ENCODE measurements at places on chromosomes 3 and 15.

GRCh38 chr3:44860117-44860516 lies 1.6 kb upstream of the TMEM42 start:
- no peak for DNase-seq

- DNase-seq: no peak
Observed at GRCh38 chr15:64017591-64018163, 28.6 kb downstream of the DAPK2 start.

DNA sequence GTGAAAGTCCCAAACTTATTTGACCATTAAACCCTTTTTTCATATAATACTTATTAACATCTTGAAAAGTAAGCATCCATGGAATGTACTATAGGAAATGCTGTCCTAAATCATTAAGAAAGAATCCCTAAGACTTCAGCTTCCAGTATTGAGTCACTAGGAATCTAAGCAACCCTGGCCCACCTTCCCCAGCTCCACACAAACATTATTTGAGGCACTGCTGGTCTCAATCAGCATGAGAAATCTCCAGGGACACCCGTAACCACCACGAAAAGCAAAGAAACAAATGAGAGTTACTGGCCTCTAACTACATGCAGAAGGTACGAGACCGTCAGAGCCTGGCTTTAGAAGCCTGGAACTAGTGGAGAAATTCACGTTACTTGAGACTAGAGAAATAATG lies 68.2 kb downstream of the POLQ start:
- DNase-seq: no peak

DNA sequence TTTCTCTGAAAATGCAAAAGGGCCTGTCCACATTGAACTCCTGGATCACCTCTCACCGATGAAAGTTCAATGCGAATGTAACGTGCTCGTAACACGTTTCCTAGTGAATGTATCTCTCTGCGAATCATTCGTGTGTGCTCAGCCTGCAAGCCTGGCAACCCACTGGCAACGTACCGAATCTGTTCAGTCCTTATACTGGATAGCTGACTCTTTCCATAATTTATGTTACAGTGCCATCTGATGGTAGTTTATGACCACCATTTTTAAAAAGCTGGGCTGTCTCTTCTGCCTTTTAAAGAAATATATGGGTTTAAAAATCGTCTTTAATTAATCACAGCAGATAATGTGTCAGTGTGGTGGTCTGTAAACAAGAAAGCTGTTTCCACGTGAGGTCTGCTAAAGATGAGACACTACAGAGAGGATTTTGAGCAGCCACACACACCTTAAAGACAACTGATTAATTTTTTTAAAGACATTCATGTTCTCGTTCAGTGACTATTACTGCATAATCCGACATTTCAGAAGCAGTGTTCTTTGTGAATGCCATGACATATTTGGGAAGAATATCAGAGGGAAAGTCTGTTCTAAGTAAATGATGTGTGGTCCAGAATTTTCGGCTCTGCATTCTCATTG lies 69.4 kb upstream of the FOXP1 start:
- no peak for DNase-seq

DNA sequence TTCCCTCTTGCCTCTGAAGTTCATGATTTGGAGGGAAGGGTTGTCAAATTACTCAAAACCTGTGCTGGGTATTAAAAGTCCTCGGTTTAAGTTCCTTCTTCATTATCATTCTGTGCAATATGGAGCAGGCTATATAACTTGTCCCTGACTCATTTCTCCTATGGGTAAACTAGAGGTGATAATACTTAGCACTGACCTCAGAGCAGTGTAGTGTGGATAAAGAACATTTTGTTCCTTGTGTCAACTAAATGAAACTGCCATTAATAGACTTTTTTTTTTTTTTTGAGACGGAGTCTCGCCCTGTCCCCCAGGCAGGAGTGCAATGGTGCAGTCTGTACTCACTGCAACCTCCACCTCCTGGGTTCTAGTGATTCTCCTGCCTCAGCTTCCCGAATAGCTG lies 2.2 kb upstream of the BBX start:
- no peak for DNase-seq

- no peak for DNase-seq
Observed at GRCh38 chr3:57957824-57958223, 50.4 kb upstream of the FLNB start.

GRCh38 chr15:60510006-60510405 lies 31.1 kb upstream of the ICE2 start:
- DNase-seq: no peak

DNA sequence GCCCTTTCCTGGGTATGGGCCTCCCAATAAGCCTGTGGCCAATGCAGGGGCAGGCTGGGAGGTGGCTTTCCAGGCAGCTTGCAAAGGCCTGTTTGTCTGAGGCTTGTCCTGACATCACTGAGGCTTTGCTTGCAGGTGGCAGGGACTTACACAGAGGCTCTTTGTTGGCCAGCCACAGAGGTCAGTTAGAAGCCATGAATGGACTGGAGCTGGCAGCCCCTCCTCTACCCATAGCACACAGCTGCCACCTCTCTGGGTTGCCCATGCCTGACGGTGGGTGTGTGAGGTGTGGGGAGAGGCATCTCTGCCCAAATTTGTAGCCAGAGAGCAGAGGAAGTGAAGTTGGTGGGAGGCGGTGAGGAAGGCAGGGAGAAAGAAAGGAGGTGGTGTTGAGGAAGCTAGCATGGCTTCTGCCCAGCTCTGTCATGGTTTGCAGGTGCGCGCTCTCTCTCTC lies 17.1 kb downstream of the LIMD1 start:
- DNase-seq: no peak

GRCh38 chr3:38587548-38588131 lies 61.8 kb downstream of the SCN5A start:
- no peak for DNase-seq

DNA sequence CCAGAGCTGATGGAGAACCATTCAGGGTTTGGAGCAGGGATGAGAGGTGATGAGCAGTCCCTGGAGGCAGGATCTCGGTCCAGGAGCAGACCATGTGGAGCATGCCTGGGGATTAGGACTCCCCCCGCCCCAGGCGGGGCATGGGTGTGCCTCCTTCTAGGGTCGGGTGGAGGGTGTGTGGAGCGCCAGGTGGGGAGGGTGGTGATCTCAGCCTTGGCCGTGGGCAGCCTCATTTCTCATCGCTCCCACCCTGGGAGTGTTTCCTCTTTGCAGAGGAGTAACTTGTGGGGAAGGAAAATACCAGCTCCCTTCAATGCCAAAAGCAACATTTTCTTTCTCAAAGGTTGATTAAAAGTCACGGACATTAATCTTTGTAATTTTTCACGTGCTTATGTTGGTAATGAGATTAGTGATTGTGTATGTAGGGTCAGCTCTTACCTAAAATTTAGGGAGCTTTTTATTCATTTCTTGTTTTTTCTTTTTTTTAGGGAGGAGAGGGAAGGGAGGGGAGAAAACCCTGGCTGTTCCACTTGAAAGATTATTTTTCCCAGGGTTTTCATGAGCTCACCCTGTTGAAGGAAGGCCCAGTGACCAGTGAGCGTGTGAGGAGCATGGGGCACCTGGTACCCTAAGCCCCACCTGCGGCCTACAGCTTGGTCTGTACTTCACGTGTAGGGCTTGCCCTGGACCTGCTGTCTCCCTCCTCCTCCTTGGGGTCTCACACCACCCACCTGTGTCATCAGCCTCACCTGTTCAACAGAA lies 11.0 kb downstream of the FBLN2 start:
- no peak for DNase-seq

- no peak for DNase-seq
Observed at GRCh38 chr3:48472673-48472922, 26.1 kb downstream of the ATRIP start.

DNA sequence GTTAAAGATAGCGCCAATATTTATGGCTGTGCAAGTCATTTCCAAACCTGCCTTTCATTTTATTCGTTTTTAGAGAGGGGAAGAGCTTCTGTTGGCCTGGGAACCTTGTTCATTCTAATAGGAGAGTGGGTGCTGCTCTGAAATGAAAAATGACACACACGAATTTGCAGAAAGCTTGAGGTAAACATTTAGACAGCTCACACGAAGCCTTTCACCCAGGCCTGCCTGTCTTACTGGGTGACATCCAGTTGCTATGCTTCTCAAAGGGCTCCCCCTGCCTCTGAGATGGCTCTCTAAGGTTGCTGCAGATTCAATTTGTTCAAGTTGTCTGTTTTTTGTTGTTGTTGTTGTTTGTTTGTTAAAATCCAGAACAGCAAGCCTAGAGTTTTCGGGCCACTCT lies 18.2 kb downstream of the PEX5L start:
- no peak for DNase-seq

DNA sequence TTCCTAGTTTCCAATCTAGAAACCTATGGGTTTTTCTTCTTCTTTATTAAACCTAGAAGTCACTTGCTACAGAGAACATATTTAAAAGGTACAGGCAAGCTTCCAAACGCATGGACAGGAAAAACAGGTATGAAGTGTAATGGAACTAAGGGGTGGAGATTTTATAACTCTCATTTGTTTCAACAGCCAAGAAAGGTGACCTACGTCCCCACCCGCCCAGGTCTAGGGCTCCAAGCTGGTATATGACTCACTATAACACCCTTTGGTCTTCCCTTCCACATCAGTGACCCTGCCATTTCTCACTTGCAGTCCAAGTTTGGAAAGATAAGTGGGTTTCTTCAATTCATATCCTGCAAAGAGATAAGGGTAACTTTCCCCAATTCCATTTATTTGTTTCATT lies 6.0 kb upstream of the LIPH start:
- DNase-seq: no peak

DNA sequence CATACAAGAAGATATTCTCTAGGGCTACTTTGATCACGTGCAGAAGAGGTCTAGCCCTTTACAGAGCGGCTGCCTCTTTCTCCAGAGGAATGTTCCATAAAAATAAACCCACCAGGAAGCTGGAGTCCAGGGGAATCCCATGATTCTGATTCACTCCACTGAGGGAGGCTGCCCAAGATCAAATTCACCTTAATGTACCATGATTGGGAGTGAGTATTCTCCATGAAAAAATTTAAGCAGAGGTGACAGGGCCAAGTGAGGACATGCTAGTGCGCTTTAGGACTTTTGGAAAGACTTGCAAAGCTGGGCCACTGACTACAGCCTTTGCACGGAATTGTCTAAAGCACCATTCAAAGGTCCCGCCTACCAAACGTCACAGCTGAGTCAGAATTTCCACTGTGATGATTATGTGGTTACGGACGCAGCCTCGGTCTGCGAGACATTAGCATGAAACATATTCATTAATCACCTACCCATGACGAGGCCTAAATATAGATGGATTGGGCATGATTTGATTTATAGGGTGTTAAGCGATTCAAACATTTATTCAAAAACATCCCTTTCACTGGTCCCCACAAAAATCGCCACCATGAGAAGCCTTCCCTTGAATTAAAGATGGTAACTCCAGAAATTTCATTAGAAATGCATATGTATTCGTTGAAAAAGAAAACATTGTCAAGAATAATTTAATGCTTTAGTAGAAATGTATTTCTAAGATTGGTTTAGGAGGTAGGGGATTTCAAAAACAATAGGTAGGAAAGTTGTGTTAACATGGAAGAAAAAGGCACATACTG lies 152.6 kb downstream of the GREM1 start:
- no peak for DNase-seq

DNA sequence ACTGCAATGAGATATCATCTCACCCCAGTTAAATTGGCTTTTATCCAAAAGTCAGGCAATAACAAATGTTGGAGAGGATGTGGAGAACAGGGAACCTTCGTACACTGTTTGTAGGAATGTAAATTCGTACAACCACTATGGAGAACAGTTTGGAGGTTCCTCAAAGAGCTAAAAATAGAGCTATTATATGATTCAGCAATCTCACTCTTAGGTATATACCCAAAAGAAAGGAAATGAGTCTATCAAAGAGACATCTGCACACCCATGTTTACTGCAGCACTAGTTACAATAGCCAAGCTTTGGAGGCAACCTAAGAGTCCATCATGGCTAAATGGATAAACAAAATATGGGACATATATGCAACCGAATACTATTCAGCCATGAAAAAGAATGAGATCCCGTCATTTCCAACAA lies 68.0 kb upstream of the HES1 start:
- DNase-seq: no peak

DNA sequence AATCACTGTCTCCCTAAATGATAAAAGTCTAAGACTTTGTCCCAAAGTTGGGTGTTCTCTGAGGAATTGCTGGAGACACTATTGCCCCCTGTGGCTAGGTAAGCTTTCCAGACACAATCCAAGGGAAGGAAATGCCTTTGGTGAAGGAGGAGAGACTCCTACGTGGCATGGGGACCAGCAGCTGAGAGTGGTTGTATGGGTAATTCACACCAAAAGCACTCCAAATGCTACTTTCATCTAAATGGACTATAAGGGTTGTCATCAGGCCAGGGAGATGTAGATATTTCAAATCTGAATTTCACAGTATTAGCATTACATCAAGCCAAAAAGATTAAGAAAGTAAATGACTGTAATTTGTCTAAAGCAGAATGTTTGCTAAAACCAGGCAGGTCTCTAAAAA lies 400.8 kb upstream of the THBS1 start:
- no peak for DNase-seq

DNA sequence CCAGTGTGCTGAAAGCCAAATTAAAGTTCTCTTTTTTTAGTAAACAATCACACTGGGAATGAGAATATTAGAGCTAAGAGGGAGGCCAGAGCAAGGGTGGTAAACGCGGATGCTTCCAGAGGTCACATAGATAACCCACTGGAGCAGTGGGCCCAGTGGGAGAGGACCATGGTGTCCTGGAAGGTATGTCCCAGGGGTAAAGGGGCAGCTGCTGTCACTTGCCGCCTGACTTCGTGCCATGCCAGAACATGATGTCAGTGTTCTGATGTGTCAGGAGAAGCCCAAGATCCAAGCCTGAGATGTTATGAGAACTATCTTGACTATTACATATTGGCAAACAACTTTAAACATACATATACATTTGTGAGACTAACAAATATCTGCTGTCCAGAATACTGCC lies 211.9 kb upstream of the IL12A start:
- no peak for DNase-seq

DNA sequence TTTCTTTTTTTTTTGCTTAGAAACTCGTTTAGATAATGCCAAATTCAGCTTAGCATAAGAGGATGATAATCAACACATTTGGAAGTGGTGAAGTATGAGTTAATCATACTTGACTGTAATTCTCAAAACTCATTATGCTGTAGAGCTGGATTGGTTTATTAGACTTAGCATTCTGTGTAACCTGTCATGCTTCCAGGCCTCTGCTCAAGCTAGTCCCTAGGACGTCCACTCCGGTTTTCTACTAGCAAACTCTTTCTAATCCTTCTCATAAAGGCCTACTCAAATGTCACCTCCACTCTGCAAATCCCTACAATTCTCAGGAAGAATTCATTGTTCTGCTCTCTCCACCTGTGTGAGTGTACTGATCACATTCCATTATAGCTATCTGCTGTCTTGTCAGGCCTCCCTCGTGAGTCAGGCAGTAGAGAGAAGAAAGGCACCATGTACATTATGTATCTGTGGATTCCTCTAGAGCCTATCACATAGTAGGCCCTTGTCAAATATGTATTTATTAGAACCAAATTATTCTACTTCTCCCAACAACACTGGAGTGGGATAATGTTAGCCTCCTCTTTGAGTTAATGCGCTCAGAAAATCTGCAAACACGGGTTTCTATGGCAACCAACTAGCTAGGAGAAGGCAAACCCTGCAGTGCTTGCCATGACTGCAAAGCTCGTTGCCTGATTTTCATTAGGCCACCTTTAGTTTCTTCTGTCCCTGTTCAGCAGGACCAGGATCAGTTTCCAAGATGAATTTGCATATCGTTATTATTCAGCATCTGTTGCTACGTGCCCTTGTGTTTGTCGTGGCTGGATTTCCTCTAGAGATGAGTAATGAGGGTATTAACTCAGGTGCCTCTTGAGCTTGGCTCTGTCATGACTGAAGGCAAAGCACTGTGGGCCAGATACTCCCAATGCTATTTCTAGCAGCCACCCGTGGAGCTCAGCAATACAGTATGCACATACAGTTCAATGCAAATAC lies 30.7 kb downstream of the ATP13A5 start:
- DNase-seq: no peak
